HepG2 (cell line): ENCODE measurements at places on chromosomes 2 and 18.

DNA sequence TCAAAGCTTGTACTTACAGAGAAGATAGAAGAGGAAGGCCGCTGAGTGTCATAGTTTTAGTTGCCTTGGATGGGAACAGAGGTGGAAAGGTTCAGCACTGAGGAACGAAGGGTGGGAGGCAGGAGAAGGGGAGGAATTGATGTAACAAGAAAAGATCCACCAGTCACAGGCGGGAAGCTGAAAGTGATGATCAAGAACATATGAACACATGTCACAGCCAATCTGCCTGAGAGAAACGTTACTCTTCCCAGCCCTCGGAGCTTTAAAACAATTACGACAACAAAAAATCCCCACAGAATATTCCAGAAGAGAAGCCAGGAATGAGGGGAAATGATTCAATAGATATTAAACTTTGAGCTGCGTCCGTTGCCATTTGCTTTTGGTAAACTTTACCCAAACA, 87.1 kb downstream of the TSHZ1 start:
- H3K4me3 ChIP-seq = no peak overlapping the region
- H3K27me3 ChIP-seq = no peaks in the 10 kb centered on the region; the same call in 1 of the 2 replicates
- DNase-seq = no peak
- H3K4me1 ChIP-seq = no peaks in the 10 kb centered on the region

DNA sequence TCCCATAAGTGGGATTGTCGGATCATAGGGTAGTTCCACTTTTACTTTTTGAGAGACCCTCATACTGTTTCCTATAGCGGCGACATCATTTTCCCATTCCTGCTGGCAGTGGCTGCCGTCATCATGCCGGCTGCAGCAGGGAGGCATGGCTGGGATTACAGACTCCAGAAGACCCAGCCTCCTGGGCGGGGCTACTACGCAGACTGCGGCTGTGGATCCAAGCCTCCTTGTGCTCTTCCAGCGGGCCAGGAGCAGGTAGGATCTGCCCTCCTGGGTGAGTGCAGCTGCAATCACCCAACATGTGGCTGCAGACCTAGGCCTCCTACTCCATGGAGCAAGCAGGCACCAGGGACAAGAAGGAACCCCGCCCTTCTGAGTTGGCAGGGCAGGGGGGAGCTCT, 359.2 kb downstream of the GALR1 start:
- no peak for DNase-seq
- no peak overlapping the region for H3K27ac ChIP-seq
- H3K36me3 ChIP-seq = no peaks in the 10 kb centered on the region
- no peak overlapping the region for H3K4me3 ChIP-seq
- H3K4me1 ChIP-seq = no peaks in the 10 kb centered on the region

GRCh38 chr2:223503746-223504145, 98.4 kb downstream of the SCG2 start:
- H3K27me3 ChIP-seq = no peaks in the 10 kb centered on the region
- H3K4me1 ChIP-seq = no peaks in the 10 kb centered on the region
- no peak for DNase-seq

GRCh38 chr2:141399270-141399669, 731.5 kb downstream of the LRP1B start:
- no peaks in the 10 kb centered on the region for H3K27me3 ChIP-seq
- no peak overlapping the region for H3K4me3 ChIP-seq
- H3K36me3 ChIP-seq = no peaks in the 10 kb centered on the region
- peak; percentile 12 for DNase-seq

- H3K4me1 ChIP-seq = no peaks in the 10 kb centered on the region
- H3K27ac ChIP-seq = no peak overlapping the region
- no peak for DNase-seq
Observed at GRCh38 chr18:61676773-61677434, 215.9 kb downstream of the RNF152 start.

- no peaks in the 10 kb centered on the region for H3K4me1 ChIP-seq
- DNase-seq = peak; percentile 46
- no peak overlapping the region for H3K4me3 ChIP-seq
- H3K36me3 ChIP-seq = no peaks in the 10 kb centered on the region
- peaks cover 9% of the 10 kb centered on the region; the same call in 1 of the 3 replicates for H3K27me3 ChIP-seq
Observed at GRCh38 chr18:8988260-8988871, 114.1 kb upstream of the NDUFV2 start.

DNA sequence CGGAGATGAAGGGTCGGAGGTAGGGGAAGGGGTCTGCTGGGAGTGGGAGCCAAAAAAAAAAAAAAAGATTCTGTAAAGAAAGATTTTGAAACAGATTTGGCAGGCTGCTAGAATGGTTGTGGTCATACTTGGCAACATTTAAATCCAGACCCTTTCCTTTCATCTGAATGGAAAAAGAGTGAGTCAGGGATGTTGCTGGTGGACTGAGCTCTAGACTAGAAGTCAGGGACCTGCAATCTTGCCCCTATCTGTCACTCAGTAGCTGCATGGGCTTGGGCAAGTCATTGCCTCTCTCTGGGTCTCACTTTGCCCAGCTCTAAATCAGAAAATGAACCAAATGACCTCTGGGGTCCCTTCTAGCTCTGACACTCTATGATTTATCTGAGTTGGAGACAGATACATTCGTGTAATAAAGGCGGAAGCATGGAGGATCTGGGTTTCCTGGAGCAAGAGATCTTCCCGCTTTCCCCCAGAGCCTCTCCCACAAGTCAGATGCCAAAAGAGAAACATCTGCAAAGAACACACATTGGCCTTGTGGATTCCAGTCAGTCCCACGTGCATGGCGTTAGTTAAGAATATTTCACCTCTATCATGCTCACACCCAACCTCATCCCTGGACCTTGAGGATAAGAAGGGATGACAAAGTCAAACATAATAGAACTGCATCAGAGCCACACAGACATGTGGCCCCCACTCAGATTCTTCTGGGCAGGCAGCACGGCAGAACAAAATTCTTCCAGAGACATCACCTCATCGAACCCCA, 58.5 kb downstream of the ADD2 start:
- no peaks in the 10 kb centered on the region for H3K36me3 ChIP-seq
- peaks cover 31% of the 10 kb centered on the region; the same call in 2 of the 3 replicates for H3K27me3 ChIP-seq
- H3K4me1 ChIP-seq = peaks cover 7% of the 10 kb centered on the region; the same call in 1 of the 2 replicates
- H3K4me3 ChIP-seq = no peak overlapping the region

GRCh38 chr2:150538651-150539201, 51.3 kb upstream of the RND3 start:
- H3K27ac ChIP-seq = no peak overlapping the region
- no peaks in the 10 kb centered on the region for H3K27me3 ChIP-seq
- no peak for DNase-seq
- H3K4me3 ChIP-seq = no peak overlapping the region
- no peaks in the 10 kb centered on the region for H3K36me3 ChIP-seq

DNA sequence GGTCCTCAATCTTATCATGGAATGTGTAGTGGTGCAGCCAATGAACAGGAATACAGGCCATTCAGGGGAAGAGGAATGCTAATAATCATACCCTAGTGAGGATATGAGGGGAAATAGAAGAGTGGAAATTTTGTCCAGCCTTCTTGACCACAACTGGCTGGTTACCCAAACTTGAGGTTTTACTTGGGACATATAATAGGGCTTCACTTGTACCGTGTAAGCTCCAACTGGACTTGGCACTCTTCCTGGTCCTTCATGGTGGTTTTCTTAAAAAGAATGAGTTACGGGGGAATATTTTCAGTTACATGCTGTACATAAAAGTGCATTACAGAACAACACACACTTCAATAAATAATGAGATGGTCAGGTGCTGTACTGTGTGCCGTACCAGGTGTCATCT, 234.9 kb upstream of the RASGRP3 start:
- H3K4me3 ChIP-seq = no peak overlapping the region
- no peak for DNase-seq
- no peaks in the 10 kb centered on the region for H3K36me3 ChIP-seq
- no peak overlapping the region for H3K27ac ChIP-seq
- no peaks in the 10 kb centered on the region for H3K27me3 ChIP-seq
- 0 out of 2 replicates have a peak, but pooled peaks cover 4% of the 10 kb centered on the region for H3K4me1 ChIP-seq

DNA sequence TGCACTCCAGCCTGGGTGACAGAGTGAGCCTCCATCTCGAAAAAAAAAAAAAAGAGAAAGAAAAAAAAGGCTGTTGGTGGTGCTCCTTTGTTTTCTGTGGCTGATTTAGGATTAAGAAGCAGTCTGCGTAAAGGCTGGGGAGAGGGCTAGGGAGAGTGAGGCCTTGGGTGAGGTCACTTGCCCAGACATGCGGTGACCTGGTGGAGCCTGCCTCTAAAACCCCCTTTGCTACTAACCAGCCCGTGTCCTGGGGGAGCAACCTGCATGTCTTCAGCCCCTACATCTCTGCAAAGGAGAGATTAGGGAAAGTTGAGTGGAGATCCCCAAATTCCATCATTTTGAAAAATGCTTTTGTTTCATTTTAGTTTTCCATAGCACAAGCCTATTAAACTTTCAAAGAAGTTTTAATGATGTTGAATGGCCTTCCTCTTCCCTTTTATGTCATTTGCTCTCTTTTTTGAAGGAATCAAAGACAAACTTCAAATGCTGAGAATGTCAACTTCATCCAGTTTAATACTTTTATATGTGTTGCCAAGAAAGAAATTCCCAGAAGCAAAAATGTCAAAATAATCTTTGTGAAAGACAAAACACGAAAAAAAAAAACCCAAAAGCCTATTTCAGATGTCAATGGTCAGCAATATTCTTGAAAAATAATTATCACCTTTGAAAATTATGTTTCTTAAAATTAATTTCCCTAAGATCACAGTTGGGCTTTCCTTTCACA, 38.9 kb upstream of the RALBP1 start:
- peaks cover 6% of the 10 kb centered on the region; the same call in 1 of the 2 replicates for H3K4me1 ChIP-seq
- H3K27me3 ChIP-seq = no peaks in the 10 kb centered on the region
- H3K27ac ChIP-seq = no peak overlapping the region
- no peaks in the 10 kb centered on the region for H3K36me3 ChIP-seq
- no peak for DNase-seq
- H3K4me3 ChIP-seq = no peak overlapping the region

- no peaks in the 10 kb centered on the region for H3K27me3 ChIP-seq
- no peak overlapping the region for H3K4me3 ChIP-seq
- peaks cover 90% of the 10 kb centered on the region for H3K4me1 ChIP-seq
- no peaks in the 10 kb centered on the region for H3K36me3 ChIP-seq
Observed at GRCh38 chr18:7755753-7756475, 188.8 kb downstream of the PTPRM start.

DNA sequence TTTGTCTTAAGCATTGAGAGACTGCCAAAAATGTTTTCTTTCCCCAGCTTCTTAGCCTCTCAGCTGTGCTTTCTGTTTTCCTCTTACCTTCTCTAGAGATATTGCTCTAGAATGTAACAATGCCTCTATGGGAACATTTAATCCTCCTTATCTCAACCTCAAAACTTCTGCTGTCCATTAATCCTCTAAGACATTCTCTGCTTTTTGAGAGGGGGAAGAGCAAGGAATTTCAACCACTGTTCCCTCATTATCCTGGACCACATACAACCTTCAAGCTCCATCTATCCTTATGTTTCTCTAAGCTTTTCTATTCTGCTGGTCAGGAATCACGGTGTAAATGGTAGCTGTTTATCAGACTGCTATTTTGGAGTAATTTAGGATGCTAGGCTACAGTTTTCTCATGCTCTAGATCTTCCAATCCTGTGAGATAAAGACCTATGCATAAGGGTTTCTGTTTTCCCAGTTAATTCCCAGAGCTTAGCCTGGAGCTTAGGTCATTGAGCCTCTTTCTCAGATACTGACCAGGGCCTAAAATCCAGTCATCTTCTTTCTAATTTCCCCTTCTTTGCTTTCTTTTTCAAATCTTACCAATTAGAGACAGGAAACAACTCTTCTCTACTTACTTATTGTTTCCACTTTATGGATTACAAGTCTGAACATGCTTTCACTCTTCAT, 282.0 kb downstream of the CALCRL start:
- H3K4me3 ChIP-seq = no peak overlapping the region
- no peaks in the 10 kb centered on the region for H3K36me3 ChIP-seq
- no peak for DNase-seq
- H3K27ac ChIP-seq = no peak overlapping the region

GRCh38 chr2:204470178-204470620, 75.1 kb upstream of the PARD3B start:
- H3K36me3 ChIP-seq = no peaks in the 10 kb centered on the region
- H3K27me3 ChIP-seq = no peaks in the 10 kb centered on the region
- H3K27ac ChIP-seq = no peak overlapping the region

DNA sequence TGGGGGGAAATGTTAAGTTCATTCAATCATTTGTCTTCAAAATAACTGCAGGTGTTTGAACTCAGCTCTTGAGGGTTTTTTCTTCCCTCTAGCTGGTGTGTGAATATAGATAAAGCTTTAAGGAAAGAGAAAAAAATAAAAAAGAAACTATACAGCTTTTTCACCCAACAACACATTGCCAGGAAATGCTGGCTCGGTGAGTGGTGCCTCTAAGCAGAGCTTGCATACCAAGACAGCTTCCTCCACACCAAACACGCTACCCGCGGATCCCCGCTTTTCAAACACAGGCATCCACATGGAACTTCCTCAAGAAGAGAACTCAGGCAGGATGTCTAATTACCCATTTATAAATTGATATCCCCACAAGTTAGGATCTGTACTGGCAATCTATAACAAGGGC, 69.8 kb upstream of the TANK start:
- no peak overlapping the region for H3K27ac ChIP-seq
- H3K27me3 ChIP-seq = no peaks in the 10 kb centered on the region
- DNase-seq = no peak
- no peak overlapping the region for H3K4me3 ChIP-seq
- peaks cover 12% of the 10 kb centered on the region for H3K4me1 ChIP-seq
- H3K36me3 ChIP-seq = no peaks in the 10 kb centered on the region

- H3K4me1 ChIP-seq = peaks cover 26% of the 10 kb centered on the region
- no peak overlapping the region for H3K27ac ChIP-seq
- no peak for DNase-seq
Observed at GRCh38 chr2:61690078-61690596, 152.0 kb upstream of the XPO1 start.

- H3K4me3 ChIP-seq = no peak overlapping the region
- H3K4me1 ChIP-seq = peaks cover 19% of the 10 kb centered on the region
- no peak overlapping the region for H3K27ac ChIP-seq
- H3K27me3 ChIP-seq = no peaks in the 10 kb centered on the region
Observed at GRCh38 chr18:9478545-9478944, 3.2 kb downstream of the RALBP1 start.

DNA sequence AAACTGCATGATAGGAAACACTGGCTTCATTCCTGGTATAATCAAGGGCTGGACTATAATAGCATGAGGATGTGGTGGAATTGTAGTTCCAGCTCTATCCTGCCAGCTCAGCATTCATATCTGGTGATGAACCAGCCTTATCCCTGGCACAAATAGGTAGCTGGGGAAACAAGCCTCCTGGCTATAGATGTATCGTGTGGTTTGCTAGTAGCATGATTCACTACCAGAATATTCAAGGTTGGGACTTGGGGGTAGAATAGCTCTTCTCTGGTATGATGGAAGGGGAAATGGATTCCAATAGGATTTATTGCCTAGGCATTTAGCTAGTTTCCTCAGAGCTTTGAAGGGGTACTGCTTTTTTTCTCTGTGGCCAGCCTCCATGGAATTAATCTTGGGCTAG, 532.8 kb downstream of the FBXO15 start:
- no peaks in the 10 kb centered on the region for H3K4me1 ChIP-seq
- H3K36me3 ChIP-seq = no peaks in the 10 kb centered on the region

DNA sequence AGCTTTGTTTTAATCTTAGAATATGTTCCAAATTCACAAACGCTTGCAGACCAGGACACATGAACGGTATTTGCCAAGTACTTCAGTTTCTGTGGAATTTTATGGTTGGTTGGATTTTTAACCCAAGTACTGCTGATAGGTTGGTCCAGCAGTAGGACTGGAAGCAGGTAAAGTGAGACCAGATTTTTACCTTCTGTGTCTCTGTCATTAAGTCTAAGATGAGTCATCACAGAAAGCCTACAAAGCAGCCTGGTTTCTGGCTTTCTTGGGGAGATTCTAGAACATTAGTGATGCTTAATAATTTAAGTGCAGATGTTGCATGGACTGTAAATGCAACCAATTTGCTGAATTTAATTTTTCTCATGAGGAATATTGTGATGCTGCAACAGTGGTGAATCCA, 100.5 kb downstream of the SCG2 start:
- DNase-seq = no peak
- H3K4me1 ChIP-seq = no peaks in the 10 kb centered on the region
- H3K4me3 ChIP-seq = no peak overlapping the region
- H3K36me3 ChIP-seq = no peaks in the 10 kb centered on the region
